Glutamatergic neuron (in vitro differentiated cells): ENCODE measurements at places on chromosomes 16 and 17.

DNA sequence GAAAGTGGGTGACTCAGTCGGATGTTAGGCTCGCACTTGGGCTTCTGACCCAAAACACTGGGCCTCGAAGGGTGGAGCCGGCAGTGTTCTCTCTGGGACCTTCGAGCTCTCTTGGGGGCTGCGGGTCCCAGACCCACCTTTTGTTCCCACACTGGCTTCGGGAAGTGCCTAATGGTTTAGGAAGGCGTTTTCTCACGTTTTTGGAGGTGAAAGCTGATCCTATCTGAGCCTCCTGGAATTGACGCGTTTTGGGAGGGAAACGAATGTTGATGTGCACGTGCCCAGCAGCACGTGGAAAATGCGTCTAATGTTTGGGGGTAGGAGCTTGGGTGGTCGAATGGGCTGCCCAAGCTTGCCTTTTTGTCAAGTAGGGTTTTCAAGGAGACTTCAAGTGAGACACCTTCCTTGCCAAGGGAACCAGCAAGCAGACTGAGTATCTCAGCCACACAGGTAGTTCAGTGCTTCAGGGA lies 666 bp downstream of the HGS start:
- no peak for DNase-seq

GRCh38 chr17:76405607-76405966 lies 21.2 kb downstream of the SPHK1 start:
- no peak for DNase-seq

- no peak for DNase-seq
Measured at GRCh38 chr17:49861150-49861884, 13.4 kb upstream of the TAC4 start.

- DNase-seq, result no peak
Measured at GRCh38 chr17:63503341-63503705, 19.8 kb upstream of the KCNH6 start.

DNA sequence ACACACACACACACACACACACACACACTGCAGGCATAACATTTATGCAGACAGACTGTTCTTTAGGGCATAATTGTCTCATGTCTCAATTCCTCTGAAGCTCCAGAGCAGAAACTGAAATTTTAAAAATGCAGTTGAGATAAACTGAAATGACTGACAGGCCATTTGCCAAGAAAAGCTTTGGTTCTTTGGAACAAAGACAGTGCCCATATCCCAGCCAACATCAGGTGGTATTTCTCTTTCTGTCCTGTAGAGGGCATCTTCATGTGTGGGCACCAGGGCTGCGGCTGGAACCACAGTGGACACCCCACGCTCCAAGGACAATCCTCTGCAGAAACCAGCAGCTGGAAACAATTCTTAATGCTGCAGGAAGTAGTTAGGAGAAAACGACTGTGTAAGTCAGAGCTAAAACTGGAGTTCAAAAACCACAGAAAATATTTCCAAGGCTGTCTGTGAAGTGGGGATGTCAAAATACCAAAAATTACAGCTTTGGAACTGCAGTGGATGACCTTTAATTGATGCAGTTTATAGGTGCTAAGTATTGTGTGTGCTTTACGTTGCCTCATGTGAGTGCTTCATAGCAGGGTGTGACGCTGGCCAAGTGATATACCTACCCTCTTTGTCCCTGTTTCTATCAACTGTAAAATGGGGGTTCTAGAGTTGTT lies 10.6 kb upstream of the MEFV start:
- DNase-seq, result no peak

DNA sequence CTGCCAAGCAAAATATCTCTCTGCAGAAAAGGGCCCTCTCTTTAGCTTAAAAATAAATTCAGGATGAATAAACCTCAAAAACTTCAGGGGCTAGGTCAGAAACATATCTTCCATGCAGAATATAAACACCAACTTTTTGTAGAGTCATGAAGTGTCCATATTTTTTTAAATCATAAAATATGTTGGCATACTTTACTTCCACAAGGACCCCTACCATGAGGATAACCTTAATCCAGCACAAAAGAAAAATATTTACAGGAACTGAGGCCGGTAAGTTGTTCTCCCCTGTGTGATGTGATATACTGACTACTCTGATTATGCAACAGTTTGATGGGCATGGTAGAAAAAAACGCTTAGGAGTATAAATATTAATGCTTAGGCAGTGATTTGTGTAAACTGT lies 264.8 kb upstream of the CDH11 start:
- no peak for DNase-seq

GRCh38 chr16:442976-443375 lies 17.5 kb downstream of the RAB11FIP3 start:
- no peak for DNase-seq

GRCh38 chr17:34358631-34359030 lies 2.4 kb downstream of the CCL13 start:
- no peak for DNase-seq

GRCh38 chr17:63579633-63580032 lies 21.1 kb upstream of the TACO1 start:
- no peak for DNase-seq

DNA sequence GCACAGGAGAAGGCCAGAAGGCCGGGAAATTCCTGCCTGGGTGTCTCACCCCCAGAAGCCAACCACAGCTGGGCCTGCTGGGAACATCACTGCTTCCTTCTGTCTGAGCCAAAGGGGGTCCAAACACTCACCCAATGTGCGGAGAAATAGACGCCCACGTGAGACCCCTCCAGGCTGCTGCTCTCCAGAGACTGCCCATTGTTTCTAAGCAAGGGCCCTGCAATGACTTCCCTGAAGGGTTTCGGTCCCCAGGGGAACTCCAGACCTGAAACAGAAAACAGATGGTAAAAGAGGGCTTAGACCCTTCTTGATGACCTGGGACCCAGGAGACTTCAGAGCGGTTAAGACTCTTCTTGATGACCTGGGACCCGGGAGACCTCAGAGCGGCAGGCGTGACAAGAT lies 41.3 kb downstream of the MRM3 start:
- no peak for DNase-seq

DNA sequence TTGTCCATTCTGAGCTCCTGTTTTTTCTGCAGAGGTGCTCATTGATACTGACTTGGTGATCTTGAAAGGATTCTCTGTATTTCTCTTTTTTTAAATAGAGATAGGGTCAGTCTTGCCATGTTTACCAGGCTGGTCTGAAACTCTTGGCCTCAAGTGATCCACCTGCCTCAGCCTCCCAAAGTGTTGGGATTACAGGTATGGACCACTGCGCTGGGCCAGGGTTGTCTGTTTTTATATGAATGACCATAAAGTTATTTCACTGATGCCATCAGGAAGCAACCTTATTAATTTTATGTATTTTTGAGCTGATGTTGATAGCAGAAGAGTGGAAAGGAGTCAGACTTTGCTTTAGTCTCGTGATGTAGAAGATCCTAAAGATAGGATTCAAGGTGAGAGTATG lies 35.7 kb upstream of the METTL9 start:
- no peak for DNase-seq

DNA sequence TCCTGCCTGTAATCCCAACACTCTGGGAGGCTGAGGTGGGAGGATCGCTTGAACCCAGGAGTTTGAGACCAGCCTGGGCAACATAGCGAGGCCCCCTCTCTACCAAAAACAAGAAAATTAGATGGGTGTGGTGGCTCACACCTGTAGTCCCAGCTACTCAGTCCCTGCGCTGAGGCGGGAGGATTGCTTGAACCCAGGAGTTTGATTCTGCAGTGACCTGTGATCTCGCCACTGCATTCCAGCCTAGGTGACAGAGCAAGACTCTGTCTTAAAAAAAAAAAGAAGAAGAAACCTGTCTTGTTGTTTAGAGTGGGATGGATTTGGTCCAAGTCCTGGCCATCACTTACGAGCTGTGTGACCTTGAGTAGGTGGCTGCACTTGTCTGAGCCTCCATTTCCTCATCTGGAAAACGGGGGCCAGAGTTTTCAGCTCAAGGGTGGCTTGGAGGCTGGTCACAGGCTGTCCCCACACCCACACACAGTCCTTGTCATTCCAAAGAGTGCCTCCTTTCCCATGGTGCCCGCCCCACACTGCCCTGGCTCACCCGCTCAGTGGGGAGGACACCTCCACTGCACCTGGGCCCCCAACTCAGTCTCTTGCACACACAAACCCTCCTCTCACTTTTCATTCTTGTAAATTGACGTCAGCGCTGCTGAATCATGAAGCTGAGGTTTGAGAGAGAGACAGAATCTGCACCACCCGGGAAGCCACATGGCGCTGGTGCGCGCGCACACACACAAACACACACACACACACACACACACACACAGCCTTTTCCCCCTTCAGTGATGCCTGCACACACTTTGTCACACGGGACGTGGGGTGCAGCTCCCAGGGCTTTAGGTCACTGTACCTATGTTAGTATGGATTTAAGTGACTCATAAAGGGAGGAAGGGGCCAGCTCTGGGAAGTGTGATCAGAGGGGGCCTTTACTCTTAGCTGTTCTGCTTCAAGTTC lies 4.2 kb downstream of the SOCS1 start:
- no peak for DNase-seq

DNA sequence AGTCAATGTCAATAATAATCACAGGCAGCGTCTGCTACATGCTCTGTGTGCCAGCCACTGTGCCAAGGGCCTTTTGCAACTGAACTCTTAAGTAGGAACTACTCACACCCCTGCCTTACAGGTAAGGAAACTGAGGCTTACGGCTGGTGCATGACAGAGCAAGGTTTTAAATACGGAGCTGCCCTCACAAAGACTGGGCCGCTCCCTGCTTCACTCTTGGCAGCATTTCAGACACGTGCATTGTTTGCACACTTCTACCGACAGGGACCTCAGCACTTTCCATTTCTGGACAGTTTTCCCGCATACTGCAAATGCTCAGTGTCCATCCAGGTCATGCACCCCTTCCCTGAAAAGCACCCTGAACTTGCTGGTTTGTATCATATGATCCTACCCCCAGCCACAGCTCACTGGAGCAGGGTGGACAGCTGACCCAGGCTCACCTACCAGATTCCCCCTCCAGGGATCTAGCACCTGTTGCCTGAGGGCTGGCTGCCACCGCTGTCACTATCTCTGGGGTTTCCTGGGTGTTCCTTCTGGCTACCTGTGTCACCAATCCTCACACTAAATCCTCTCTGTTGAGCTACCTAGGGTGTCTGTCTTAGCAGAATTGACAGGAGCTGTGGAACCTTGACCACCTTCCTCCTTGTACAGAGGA lies 142.9 kb downstream of the C16orf78 start:
- no peak for DNase-seq

DNA sequence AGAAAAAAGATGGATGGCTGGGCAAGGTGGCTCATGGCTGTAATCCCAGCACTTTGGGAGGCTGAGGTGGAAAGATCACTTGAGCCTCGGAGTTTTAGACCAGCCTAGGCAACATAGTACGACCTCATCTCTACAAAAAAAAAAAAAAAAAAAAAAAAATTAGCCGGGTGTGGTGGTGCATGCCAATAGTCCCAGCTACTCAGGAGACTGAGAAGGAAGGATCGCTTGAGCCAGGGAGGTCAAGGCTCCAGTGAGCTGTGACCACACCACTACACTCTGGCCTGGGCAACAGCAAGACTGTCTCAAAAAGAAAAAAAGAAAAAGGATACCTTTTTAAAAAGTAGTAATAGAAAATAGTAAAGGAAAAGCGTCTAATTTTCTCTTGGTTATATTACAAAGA lies 20.7 kb downstream of the ZNF652 start:
- DNase-seq, result no peak

- DNase-seq, result peak; percentile 10
Measured at GRCh38 chr17:50266384-50267073, 7.7 kb upstream of the TMEM92 start.

GRCh38 chr16:31267332-31268032 lies 7.7 kb downstream of the ITGAM start:
- no peak for DNase-seq

DNA sequence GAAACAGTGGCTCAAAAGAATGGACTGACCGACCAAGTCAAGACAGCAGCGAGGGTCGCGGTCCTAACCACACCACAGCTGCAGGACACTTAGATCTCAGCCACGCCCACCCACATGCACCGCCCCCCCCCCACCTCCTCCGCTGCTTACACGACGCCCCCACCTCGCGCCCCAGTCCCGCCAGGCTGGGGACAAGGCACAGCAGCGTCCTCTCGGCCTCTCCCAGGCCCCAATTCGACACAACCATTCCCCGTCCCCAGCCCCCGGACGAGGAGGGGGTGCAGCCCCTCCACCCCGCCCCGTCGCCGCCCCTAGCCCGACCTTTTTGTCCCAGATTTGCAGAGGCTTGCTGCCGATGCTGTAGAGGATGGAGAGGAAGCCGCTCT lies 477 bp downstream of the CFAP20 start:
- peak; percentile 59 for DNase-seq
